ENCODE measurements at places on chromosomes 5 and 9.

- DNase-seq: no peak
Measured at GRCh38 chr9:121222524-121223171, 21.0 kb upstream of the RAB14 start.

DNA sequence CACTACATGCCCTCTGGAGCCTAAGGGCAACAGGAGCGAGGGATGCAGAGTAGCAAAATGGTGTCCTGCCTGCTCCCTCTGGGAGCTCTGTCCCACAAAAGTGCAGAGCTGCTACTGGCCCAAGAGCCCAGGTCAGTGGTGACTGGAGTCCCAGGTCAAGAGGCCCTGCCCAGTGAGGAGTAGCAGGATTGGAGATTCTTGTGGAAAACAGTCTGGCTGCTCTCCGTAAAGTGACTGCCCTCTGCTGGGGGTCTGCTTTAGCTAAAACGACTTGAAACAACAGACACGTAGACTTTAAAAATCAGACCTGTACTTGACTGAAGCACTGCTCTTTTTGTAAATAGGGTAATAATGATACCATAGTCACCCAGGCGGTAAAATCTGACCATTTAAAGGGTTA lies 917.0 kb downstream of the MAT2B start:
- DNase-seq: no peak

DNA sequence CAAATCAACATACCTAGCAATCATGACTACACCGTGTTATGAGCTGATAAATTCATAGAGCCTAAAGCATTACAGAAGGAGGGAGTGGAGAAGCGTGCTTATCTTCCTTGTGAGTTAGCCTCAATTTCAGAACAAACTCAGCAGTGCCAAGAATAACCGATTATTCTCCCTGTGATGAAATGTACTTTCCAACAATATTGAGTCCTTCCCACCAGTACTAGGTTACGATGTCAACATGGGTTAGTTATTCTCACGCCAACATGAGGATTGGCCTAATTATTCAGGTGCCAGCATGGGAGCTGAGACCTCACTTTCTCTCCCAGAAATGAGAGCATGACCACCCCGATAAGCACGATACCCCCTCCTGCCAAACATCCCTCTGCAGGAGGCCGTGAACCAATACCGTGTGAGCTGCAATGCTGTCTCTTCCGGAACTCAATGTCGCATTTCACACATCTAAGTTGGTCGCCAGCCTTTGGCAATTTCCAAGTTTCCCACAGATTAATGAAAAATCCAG lies 193.7 kb downstream of the ENC1 start:
- no peak for DNase-seq

- no peak for DNase-seq
Measured at GRCh38 chr9:83315649-83316048, 222.6 kb downstream of the FRMD3 start.

DNA sequence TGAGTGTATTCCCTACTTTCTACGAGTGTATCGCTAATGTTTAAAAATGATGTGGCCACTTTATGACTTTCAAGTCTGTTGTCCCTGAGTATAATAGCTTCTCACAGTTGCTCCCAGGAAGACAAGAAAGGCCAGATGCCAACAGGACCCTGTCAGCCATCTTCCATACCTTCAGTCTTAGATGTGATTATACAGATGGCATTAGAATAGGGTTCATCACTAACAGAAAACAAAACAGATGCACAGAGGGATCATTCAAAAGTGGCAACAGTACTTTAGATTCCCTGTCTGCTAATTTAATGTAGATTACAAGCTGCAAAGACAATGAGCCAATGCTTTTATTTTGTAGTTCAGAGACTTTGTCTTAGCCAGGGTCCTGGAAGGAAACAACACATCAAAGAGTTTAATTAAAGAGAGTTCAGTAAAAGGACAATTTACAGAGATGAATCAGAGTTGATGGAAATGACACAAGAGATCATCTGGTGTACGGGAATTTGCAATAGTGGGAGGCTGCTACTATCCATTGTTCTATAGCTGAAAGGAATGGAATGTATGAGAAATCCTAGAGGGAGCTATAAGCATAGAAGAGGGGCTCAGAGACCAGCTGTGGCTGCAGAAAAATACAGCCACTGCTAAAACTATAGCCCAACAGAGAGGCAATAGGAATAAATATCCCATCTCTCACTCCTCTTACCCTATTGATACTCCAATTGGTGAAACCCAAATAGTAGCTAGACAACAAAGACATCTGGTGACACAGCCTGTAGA lies 393.7 kb upstream of the SMC2 start:
- DNase-seq: no peak

DNA sequence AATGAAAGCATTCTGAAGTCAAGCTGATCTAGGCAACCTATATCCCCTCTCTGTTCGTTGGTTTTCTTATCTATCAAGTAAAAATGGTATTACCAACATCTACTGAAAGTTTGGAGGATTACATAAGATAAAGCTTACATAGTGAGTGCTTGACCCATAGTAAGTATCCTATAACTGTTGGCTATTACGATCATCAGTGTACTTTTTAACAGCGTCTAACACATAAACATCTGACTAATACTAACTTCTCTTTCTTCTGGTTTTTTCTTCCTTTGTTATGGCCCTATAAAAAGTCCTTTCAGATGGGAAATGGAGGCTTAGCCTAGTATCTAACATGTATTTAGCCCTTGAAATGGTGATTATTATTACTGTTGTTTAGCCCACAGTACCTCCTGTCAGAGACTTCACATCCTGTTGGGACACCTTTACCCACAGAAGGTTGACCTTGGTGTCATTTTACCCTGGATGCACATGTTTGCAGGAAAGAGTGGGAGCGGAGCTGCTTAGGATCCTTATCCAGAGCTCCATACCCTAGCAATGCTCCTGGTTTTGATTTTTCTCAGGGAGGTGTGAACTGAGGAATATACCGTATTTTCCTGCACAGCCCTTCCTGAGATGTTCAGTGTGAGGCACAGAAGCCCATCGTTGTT lies 6.0 kb downstream of the INSYN2B start:
- no peak for DNase-seq

DNA sequence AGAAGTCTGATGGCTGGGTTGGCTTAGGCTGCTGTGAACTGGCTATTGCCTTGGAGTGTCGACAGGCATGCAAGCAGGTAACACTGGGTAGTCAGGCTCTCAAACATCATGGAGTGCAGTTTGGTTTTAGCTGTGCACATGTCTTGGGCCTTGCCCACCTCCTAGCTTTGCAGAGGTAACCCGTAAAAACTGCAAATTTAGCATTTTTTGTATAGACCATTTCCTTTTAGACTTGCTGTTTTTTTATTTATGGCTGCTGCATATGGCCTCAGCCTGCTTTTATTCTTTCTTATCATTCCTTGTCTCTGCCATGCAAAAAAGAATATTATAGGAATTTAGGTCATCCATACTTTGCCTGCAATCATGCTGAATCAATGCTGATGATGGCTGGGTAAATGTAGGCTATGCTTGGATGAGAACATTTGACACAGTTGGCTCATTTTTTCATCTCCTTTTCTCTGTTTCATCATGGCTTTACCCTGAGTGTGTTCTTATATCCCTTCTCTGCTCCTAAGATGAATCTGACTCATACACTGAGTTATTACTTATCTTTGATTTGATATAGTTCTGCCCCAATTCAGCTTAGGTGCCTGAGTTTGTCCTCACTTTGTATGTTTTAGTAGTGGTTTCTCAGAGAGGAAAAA lies 27.2 kb downstream of the RECK start:
- no peak for DNase-seq

DNA sequence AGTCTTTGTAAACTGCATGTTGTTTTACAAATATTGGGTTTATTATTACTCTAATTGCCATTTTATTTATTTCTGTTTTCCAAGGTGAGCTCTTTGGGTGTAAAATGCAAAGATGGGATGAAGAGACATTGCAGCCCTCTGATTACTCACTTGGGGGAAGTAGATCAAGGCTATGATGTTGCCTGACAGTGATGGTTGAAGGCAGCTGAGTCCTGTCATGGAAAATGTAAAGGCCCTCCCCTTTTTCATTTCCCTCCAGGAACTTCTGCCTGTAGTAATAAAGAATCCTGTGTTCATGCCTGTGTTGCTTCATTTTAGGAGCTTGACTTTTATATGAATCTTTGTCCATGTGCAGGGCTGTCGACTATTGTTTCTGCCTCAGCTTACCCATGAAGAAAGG lies 605.4 kb upstream of the CLINT1 start:
- DNase-seq: no peak

DNA sequence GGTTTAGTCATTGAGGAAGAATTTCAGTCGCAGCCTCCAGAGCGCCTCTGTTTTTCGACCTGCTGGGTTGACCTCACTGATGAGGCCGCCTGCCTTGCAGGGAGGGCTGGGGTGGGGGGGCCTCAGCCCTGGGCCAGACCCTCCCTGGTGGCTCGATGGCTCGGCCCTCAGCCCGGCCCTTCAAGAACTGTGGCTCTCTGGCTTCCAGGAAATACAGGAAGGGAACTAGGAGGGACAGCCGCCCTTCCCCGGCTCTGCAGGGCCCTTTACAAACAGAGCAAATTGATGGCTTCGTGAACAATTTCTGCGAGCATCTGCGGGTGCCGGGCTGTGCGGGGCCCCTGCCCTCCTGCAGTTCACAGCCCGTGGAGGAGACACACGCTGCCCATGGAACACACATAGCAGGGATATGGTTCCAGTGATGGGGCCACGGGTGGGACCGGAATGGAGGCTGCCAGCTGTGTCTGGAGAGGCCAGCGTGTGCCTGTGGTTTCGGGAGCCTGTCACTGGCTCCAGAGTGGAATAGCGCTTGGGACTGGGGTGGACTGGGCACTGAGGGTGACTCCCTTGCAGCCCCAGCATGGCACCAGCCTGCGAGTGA lies 39.6 kb downstream of the COL5A1 start:
- DNase-seq: no peak

GRCh38 chr5:154315756-154316155 lies 125.2 kb downstream of the GALNT10 start:
- DNase-seq: no peak

GRCh38 chr5:36839489-36840476 lies 36.8 kb upstream of the NIPBL start:
- no peak for DNase-seq

DNA sequence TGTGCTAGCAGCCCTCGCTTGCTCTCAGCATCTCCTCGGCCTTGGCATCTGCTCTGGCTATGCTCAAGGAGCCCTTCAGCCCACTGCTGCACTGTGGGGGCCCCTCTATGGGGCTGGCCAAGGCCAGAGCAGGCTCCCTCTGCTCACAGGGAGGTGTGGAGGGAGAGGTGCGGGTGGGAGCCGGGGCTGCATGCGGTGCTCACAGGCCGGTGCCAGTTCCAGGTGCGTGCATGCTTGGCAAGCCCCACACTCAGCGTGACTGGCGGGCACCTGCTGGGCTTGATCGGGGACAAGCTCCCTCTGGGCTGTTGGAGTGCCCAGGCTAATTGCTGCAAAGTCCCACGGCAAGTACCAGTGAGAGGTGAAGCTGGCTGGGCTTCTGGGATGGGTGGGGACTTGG lies 170.5 kb downstream of the TRIM36 start:
- no peak for DNase-seq

DNA sequence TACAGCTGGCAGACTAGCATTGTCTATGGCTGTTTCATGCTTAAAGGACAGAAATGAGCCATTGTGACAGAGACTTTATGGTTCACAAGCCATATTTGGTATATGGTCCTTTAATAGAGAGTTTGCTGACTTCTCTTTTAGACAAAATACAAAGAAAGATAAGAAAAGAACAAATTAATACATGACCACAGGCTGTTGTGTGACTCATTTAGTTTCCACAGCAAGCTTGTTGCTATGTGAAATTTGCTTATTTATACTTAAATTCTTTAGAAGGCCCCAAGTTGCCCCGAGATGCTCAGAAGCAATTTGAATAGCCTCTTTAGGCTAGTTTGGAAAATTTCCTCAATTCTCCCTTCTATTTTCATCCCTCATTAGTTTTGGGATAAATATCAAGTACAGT lies 315.3 kb upstream of the RPS23 start:
- no peak for DNase-seq

- DNase-seq: no peak
Measured at GRCh38 chr9:136995772-136996311, 526 bp downstream of the CLIC3 start.

GRCh38 chr9:122954253-122954691 lies 13.5 kb downstream of the RABGAP1 start:
- DNase-seq: no peak

DNA sequence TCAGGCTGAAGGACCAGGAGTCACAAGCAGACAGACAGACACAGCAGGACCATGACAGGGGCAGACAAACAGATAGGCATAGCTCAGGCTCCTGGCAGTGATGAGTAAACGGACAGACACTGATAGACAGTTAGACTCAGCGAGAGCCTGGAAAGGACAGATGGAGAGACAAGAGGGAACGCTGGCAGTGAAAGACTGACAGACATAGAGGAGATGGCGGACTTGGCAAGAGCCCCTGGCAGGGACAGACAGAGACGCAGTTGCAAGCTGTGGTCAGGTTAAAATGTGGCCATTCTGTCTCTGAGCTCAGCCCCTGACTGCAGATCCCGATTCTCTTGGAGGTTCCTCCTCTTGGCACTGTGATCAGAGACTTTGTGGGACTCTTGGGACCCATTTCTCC lies 13.6 kb downstream of the CSF2 start:
- DNase-seq: no peak

GRCh38 chr5:102921341-102922044 lies 166.4 kb downstream of the PAM start:
- no peak for DNase-seq

DNA sequence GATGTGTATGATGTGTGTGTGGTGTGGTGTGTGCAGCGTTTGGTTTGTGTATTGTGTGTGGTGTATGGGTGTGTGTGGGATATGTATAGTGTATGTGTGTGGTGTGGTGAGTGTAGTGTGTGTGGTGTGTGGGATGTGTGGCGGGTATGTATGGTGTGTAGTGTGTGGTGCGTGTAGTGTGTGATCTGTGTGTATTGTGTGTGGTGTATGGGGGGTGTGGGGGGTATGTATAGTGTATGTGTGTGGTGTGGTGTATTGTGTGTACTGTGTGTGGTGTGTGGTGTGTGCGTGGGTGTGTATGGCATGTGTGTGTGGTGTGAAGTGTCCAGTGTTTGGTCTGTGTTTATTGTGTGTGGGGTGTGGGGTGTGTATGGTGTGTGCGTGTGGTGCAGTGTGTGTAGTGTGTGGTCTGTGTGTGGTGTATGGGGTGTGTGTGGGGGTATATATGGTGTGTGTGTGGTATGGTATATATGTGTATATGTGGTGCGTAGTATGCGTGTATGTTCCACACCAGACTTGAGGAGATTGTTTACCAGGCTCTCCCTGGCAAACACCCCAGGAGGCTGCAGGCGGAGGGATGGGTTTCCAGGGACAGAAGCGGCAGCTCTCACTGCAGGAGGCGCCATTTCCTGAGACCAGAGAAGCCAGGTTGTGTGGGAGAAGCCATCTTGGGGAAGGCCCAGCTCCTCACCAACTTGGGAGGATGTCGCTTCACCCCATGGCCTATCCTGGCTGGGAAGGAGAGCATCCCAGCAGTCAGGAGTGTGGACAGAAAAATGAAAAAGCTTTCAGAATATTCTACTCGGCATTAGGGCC lies 138.1 kb downstream of the NXNL2 start:
- DNase-seq: no peak

- DNase-seq: no peak
Measured at GRCh38 chr9:95049761-95050160, 267.7 kb downstream of the FANCC start.
